ENCODE measurements at places on chromosomes 11 and 22.

DNA sequence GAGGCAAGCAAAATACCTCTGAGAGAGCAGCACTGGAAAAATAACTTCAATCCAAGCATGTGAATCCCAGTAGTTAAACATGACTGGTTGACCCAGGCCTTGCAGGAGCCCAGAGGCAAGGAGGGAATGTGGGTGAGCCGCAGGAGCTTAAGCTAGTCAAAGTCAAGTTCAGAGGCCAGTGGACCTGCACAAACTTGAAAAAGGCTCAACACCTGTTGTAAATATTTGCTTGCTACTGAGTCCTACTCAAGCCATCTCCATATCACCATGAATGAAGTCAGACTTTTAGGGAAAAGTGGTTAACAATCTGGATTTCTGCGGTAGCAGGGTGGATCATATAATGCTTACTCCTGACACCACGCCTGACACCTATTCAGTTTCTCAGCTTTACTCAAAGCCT is 4.8 kb upstream of the CAT start:
- DNase-seq, result no peak

DNA sequence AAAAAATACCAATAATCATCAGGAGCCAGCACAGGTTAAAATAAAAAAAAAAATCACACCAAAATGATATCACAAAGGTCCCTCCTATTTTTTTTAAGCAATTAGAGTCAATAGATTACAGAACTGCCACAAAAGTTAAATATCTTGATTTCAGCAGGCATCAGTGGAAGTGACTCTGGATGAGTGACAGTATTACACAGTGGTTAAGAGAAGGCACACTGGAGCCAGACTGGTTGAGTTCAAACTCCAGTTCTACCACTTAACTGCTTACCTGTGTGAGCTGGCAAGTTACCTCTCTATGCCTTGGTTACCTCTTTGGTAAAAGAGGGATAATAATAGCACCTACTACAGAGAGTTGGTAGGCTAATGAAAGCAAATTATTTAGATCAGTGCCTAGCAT is 148.5 kb downstream of the ATG16L2 start:
- DNase-seq, result no peak

DNA sequence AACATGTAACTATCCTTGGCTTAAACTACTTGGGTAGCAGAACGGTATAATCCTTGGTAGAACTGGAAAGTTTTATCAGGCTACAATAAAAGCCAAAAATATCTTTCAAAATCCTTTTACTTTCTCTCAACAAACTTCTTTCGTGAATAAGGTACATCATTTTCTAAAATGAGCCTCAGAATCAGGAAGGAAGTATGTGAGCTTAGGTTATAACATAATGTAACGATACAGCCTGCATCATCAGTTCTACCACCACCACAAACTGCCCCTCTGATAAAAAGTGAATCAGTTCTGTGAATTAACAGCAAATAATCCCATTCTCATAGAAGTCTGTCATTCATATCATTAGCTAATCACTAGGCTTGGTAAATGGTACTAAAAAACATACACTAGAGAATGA is 244.3 kb downstream of the SBF2 start:
- DNase-seq, result no peak

- no peak for DNase-seq
Measured at GRCh38 chr11:11807811-11808782, 33.7 kb upstream of the USP47 start.

- no peak for DNase-seq
Measured at GRCh38 chr11:84552791-84553190, 1074.4 kb downstream of the DLG2 start.

- DNase-seq, result no peak
Measured at GRCh38 chr11:120494595-120494994, 17.0 kb upstream of the GRIK4 start.

GRCh38 chr22:23200898-23201297 is 20.6 kb downstream of the BCR start:
- no peak for DNase-seq

DNA sequence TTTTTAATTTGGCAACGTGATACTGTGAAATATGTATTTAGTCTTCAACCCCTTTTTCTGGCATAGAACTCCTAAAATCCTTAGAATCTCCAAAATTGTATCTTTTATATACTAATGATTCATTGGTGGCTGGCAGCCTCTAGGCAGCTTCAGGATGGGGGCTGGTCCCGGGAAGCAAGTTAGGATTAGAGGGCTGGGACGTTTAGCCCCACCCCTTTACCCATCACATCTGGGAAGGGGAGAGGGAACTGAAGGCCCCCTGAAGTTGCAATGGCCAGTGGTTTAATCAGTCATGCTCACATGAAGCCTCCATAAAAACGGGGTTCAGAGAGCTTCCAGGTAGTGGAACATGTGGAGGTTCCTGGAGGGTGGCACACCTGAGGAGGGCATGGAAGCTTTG is 7.1 kb downstream of the IL17RA start:
- no peak for DNase-seq

DNA sequence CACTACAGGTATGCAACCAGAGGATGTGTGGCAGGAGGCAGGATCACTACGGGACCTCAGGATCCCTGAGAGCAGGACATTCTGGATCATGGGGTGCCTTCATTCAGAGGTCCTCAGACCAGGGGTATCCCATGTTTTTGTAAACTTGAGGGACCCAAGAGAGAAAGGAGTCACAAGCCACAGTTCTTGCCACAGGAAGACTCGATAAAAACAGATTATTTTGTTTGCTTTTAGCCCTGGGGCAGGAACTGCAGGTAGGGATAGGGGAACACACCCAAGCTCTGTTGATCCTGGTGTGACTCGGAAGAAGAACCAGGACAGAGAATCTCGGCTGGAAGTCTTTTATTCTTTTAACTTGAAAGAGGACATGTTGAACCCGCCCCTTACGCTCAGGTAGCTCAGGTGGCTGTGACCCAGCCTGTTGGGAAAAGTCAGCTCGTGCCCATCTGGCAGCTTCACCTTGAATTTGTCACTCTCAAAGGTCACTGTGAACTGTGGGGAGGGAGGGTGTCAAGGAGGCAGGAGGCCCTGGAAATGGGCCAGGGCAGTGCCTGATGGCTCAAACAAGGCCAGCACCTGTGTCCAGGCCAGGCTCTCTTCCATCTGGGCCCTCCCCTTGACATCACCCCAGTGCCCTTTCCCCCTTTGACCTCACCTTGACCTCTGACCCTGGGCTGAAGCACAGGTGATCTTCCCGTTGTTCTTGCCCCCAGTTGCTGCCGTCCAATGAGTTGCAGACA is 9.8 kb downstream of the LGALS2 start:
- no peak for DNase-seq

DNA sequence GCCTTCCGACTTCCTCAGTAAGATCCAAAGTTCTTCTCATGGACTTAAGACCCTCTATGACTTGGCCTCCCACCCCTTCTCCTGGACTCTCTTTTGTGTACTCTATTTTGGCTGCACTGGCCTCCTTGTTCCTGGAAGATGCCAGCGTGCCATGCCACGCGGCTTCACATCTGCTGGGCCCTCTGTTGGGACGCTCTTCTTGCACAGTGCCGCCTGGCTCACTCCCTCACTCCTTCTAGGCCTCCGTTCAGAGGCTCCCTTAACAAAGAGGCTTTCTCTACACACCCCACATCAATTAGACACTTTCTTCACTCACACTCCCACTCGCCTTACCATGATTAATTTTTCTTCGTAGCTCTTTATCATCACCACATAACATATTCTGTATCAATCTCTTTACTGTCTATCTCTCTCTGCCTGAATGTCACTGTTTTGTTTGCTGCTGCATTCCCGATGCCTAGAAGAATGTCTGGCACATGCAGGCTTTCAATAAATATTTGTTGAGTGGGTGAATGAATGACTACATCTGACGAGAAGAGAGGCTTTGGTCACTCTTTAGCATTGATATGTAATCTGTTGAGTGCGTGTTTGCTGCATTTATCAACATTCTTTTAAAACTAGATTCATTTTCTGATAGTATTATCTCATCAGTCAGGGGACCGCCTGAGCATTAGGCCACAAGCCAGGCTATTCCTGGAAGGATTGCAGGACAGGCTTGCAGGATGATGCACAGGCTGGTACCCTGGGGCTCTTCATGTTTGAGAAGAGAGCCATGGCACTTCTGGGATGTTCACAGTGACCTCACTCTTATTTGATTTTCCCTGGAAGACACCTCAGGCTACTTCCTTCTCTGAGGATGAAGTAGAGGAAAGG is 60.6 kb upstream of the AMPD3 start:
- DNase-seq, result peak; percentile 99

DNA sequence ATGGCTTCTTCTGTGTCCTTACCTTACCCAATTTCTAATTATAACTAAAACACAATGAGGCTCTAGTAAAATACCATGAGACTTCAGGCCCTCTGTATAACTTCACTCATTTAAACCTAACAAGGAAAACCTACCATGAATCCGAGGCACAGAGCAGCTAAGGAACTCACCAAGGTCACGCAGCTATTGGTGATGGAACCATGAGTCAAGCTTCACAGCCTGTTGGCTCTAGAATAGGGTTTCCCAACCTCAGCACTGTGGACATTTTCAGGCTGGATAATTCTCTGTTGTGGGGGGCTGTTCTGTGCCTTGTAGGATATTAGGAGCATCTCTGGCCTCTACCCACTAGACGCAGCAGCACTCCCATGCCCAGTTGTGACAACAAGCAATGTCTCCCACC is 75.7 kb downstream of the TIMP3 start:
- no peak for DNase-seq

DNA sequence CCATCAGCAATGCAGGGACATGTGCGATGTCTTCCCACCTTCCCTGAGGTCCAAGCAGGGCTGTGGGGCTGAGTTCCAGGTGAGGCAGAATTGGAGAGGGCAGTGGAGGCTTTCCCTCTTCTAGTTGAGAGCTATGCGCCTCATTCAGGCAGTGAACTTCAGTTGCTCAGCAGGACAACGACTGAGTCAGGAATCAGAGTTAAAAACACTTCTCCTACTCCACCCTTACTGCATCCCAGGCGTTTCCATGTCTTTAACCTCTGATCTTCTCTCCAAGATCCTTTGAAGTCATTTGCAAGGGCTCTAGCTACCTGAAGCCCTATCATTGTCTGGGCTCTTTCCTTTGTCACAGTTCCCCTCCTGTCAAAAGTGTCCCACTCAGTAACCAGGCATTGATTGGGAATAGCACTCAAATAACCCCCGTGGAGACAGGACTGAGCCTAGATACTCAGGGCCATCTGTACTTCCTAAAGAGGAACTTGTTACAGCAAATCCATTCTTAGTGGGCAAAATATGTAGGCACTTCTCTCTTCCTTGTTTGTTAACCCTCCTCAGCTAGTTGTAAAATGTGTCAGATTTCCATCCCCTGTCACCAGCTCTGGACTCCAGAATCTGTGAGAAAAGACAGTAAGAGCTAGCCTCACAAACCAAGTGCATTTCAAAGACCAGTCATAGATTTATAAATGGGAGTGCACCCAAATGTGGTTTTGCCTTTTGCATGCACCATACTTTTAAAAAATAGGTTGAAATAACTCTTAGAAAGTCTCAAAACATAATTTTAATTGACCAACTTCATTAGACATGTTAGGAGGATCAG is 72.5 kb upstream of the MYO18B start:
- DNase-seq, result no peak

DNA sequence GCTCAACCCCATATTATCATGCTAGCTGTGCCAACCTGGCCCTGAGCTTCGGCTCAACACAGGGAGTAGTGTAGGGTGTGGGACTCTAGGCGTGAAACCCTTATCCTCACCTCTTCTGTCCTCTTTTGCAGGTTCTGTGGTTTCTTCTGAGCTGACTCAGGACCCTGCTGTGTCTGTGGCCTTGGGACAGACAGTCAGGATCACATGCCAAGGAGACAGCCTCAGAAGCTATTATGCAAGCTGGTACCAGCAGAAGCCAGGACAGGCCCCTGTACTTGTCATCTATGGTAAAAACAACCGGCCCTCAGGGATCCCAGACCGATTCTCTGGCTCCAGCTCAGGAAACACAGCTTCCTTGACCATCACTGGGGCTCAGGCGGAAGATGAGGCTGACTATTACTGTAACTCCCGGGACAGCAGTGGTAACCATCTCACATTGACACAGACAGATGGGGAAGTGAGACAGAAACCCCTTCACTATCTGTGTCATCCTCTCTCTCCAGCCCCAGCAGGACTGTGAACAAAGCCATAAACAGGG is 76.4 kb downstream of the GGTLC2 start:
- DNase-seq, result no peak

- no peak for DNase-seq
Measured at GRCh38 chr22:43928468-43928867, 4.9 kb downstream of the PNPLA3 start.

- no peak for DNase-seq
Measured at GRCh38 chr22:20809538-20810185, 35.7 kb downstream of the SERPIND1 start.

DNA sequence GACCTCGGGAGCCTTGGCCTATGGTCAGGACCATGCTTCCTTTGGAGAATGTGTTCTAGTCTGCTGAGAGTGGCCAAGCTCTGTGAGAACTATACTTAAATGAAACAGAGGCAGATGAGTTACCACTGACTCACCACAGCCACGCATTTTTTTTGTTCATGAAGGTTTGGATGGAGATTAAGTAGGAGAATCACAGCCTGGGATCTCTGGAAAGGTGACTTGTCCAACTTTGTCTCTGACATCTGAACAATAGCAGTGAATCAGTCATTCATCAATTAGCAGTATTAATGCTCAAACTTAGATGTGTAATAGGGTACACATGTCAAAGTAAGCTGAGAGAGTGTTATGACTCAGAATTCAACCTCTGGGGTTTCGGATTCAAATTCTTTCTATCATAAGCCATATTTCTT is 100.7 kb upstream of the ANO3 start:
- peak; percentile 37 for DNase-seq

DNA sequence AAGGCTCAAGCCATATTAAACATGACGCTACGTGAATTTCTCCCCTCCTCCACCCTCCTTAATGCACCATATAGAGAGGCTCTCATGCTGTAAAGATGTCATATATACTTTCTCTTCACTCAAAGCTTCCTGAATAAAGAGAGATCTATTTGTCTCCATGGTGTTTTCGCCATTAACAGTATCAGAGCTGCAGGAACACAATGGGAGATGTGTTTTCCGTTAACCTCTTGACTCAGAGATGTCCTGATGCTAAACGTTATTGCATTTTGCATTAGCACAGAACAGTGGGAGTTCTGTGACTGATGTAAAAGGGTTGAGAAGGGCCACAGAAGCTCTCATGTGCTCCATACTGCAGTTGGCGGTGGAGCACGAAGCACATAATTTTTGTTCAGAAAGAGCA is 25.7 kb upstream of the BLID start:
- DNase-seq, result no peak

GRCh38 chr11:87493516-87493915 is 455.8 kb downstream of the TMEM135 start:
- peak; percentile 67 for DNase-seq
